GM13977 (cell line): ENCODE measurements at places on chromosomes 3 and 15.
A peak's percentile ranks its signal among the peaks of the same experiment; 100 is the strongest.

- DNase-seq, result peak; percentile 31
Measured at GRCh38 chr15:84023636-84024035, 211.9 kb upstream of the GOLGA6L4 start.

- DNase-seq, result no peak
Measured at GRCh38 chr3:190073264-190074008, 47.3 kb downstream of the P3H2 start.

- no peak for DNase-seq
Measured at GRCh38 chr3:43638594-43639447, 17.0 kb upstream of the ANO10 start.

DNA sequence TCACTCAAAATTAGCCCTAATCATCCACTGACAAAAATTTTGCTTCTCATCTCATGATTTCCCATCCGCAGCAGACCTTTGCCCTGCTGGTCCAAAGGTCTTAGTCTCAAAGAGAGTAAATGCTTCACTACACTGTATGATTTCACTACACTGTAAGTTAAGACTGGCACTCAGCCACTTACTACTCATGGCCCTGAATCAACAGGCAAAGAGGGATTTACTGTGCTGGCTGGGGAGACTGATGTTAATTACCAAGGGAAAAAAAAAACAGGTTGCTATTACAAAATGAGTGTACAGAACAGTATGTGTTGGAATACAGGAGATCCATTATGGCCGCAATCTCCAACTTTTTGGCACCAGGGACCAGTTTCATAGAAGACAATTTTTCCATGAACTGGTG is 214.8 kb downstream of the ZMAT3 start:
- DNase-seq, result no peak

DNA sequence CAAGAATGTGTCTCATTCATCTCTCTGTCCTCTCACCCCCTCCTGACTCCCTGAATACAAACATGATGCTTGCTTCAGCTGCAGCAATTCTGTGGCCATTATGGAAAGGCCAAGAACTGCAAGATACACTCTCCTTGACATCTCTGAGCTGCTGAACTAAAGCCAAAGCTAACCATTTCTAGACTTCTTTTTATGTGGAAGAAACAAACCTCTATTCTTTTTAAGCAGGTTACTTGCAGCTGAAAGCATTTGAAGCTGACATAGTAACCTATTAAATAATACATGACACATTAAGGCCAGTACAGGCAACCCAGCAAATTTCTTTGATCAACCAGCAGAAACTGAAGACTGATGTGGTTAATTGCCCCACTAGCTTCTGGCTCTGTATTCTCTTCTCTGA is 17.5 kb downstream of the FHIT start:
- no peak for DNase-seq

DNA sequence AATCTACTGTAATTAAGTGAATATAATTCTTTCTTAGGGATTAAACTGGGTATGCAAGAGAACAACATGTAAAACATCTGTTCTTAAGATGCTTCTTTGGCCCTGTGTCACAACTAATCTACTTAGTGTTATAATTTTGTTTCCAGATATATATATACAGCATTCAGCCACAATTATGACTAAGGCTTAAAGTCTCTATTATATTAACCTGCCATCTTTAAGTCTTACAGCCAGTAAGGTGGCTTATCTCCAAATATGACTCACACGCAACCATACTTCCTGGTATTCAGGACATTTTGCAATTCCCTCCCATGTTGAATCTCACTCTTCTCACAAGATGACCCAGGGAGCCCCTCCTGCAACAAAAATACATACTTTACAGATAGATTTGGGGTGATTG is 6.6 kb upstream of the KBTBD8 start:
- no peak for DNase-seq

- DNase-seq, result no peak
Measured at GRCh38 chr15:90594301-90594738, 64.6 kb downstream of the CRTC3 start.

GRCh38 chr3:143820466-143821221 is 27.6 kb downstream of the SLC9A9 start:
- no peak for DNase-seq

DNA sequence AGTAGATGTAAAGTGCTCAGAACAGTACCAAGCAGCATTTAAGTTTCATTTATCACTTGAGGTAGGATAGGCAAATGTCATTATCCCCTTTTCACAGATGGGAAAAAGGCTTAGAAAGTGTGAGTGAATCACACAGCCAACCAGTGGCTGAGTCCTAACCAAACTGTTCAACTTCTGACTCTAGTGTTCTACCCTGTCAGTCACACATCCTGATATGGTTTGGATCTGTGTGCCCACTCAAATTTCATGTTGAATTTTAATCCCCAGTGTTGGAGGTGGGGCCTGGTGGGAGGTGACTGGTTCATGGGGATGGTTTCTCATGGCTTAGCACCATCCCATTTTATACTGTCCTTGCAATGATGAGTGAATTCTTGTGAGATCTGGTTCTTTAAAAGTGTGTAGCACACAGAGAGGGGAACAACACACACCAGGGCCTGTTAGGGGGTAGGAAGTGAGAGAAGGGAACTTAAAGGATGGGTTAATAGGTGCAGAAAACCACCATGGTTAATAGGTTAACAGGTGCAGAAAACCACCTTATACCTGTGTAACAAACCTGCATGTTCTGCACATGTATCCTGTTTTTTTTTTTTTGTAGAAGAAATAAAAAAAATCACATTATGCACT is 304.7 kb downstream of the SUCLG2 start:
- peak; percentile 17 for DNase-seq

- DNase-seq, result no peak
Measured at GRCh38 chr3:174232658-174233429, 626.3 kb upstream of the NAALADL2 start.

- DNase-seq, result no peak
Measured at GRCh38 chr15:90957791-90958190, 3.1 kb downstream of the RCCD1 start.

- no peak for DNase-seq
Measured at GRCh38 chr3:117586161-117586560, 876.6 kb downstream of the TUSC7 start.

- no peak for DNase-seq
Measured at GRCh38 chr15:81373176-81373575, 837 bp downstream of the TMC3 start.

DNA sequence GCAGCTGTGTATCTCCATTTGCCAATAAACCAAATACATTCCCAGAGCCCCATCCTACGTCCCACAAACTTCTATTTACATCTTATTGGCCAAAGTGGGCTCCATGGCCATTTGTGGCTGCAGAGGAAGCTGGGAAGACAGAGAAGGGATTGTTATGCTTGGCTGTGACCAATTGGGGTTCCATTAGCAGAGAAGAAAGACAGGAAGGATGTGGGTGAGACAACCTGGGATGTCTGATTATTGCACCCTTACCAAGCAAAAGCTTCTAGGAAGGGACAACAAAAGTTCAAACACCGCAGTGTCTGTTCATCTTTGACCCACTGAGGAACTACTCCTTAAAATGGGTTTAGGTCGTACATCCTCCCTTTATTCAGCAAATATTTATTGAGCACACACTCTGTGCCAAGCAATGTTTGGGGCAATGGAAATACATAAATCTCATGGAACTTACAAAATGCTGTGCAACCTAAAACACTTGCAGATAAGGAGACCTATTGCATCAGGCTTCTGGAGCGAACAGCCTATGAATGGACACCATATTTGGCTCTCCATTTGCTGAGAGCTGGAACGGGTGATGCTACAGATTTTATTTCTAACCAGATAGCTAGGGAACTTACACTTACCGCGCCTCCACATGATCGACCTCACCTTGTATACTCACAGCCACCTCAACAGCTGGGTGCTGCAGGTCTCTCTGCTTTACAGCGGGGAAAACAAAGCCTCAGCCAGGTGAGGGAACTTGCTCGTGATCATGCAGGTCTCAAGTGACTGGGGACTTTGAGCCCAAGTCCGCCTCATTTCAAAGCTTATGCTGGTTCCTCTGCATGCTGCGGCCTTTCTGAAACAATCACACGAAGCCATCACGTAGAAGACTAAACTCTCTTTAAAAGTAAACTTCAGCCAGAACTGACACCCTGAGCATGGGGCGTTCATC is 21.4 kb upstream of the NR2E3 start:
- no peak for DNase-seq

DNA sequence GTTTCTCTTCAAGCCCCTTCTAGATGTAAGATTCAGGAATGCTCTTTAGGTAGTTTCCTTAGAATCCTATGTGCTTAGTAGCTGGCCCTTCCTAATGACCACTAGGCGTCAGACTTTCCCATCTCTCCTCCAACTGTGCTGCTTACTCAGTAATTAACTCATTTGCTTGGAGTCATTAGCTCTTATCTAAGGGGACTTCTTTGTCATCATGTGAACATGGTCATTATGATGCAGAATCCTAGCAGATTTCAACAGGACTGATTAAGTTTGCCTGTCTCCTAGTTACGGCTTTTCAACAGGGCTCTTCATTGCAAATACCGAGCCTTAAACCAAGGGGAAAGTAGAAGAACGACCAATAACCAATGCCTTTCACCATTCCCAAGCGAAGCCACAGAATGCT is 46.4 kb downstream of the GJD2 start:
- DNase-seq, result peak; percentile 28

DNA sequence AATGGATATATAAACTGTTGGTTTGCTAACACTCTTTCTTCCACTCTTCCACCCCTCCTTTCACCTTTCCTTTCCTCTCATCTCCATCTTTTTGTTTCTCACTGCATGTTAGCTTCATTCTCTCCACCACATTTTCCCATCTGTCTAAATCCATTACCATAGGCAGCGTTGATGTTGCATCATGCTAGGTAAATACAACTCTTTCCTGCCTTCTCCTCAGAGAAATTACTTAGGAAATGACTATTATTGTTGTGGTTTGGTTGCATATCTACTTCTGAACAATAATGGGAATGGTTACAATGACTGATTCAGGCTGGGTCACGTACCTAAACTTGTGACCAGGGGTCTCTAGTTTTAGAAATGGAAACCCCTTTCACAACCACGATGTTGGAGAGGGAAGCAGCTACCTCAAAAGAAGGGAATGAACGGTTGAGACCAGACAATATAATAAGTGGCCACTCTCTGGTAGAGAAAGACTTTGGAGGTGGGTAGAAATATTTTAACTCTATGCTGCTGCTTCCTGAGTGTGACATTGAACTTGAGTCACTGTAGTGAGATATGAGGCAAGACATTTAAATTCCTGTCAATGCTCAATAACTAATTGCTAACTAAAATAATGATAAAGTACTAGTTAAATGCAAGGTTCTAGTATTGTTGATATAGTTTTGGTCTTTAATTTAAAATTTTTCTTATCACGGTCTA is 314.1 kb upstream of the TGFBR2 start:
- no peak for DNase-seq

DNA sequence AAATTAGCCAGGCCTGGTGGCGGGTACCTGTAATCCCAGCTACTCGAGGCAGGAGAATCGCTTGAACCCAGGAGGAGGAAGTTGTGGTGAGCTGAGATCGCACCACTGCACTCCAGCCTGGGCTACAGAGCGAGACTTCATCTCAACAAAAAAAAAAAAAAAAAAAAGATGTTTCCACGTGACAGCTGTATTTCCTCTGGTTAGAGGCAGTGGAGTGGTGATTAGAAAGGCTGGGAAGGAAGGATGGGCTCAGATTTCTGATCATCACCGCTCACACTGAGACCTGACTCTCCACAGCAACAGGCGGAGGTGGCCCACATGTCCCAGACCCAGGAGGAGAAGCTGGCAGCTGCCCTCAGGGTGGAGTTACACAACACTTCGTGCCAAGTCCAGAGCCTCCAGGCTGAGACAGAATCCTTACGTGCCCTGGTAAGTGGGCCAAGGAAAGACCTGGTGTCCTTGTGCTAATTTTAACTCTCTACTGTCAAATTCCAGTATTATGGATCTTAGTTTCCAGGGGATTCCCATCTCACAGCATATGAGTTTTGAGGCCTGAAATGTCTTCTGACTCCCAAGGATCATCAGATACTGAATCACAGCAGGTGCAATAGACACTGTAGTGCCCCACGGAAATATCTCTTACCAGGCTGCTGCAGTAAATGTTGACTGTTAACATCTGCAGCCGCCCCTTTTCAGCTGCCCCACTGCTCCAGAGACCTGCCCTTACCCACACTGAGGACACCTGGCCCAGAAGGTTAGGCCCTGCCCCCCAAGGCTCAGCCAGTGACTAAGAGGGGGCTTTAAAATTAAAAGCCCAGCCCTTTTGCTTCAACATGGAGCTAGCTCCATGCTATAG is 66.9 kb downstream of the BFSP2 start:
- DNase-seq, result no peak

DNA sequence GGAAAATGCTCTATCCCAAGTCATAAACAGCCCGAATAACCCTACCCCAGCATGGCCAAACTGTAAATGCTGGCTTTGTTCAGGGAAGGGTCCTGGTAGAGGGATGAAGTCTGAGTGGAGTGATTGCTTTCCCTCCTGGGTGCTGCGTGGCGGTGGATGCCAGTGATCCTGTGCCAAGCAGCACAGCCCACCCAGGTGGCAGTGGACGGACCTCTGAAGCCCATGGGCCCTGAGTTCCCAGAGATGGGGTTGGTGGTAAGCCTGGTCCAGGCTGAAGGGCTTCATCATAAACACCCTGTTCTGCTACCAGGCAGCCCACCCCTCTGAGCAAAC is 69.3 kb upstream of the ITGA11 start:
- no peak for DNase-seq

GRCh38 chr3:154981664-154982063 is 98.5 kb upstream of the MME start:
- DNase-seq, result no peak

DNA sequence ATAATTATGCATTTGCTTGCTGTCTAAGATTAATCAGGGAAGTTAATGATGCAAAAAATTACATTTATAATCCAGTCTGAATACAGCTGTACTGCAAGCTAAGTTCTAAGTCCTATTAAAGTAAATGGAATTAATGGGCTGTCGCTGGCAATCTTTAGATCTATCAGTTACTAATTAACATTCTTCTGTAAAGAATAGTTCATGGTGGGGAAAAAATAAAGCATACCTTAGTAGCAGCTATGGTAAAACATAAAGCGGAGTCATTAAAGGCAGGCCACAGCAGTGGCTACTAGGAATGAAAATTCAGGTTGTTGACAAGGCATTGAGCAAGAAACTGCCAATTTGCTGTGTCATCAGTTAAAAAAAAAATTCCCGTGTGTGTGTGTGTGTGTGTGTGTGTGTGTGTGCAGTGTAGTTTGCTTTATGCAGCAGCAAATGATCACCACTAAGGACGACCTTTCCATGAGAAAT is 129.8 kb downstream of the ZNF385D start:
- DNase-seq, result no peak

- no peak for DNase-seq
Measured at GRCh38 chr3:47803480-47804025, 615 bp downstream of the DHX30 start.

DNA sequence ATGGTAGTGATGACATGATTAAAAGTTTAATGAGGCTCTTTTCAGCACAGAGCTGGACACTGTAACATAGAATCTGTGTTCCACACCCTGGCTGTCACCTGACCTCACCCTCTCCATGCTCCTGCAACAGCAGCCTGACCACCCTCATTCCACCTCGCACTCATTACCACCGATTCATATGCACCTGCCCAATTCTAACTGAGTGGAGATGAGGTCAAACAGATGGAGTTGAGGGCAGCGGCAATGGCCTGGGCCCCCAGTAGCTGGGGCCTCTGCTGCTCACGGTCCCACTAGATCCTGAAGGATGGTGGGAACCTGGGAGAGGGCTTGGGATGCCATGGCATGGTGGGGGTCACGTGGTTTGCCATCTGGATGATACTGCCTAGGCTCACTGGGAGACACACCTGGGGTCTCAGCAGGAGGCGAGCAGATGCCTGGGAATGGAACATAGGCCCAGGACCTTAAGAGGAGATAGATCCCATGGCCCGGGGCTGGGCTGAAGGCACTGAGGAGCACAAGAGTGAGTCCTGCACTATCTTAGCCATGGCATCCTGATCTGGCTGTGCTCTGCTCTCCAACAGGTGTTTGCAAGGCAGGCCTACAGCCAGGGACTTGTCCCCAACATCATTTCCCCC is 1.3 kb downstream of the SCN5A start:
- DNase-seq, result no peak
